Large intestine (tissue), 12 donors: ENCODE measurements at places on chromosomes 2 and 18.

- DNase-seq: no peak
Observed at GRCh38 chr2:74188018-74188601, 9.4 kb upstream of the MOB1A start.

- no peak for DNase-seq
Observed at GRCh38 chr2:86015699-86016098, 90.0 kb downstream of the POLR1A start.

DNA sequence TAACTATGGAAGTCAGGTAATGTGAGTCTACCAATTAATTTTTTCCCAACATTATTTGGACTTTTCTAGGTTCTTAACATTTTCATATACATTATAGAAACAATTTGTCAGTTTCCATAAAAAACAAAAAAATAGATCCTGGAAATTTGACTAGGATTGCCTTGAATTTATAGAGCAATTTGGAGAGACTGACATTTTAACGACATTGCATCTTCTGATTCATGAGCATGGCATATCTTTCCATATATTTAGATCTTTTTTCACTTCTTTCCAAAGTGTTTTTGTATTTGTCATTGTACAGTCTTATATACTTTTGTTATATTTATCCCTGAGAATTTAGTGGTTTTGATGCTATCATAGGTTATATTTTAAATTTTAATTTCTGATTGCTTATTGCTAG, 42.0 kb downstream of the ANKRD12 start:
- no peak for DNase-seq

- peak; percentile 42 for DNase-seq
Observed at GRCh38 chr18:54957296-54957832, 1.9 kb downstream of the CCDC68 start.

DNA sequence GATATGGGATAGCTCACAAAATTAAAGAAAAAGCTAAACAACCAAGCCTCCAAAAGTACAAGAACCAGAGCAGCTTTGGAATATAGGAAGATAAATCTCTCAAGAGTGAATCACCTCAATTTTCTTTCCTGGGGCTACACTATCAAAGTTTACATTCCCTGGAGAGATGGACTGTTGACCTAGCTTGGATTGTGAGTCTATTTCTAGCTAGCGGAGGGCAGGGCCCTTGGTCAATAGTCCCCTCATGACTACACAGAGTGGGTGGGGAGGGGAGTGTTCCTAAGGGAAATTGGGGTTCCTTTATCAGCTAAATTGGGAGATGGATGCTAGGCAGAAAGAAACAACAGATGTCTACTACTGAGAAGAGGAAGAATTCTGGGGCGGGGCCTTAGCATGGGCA, 29.9 kb upstream of the EIF2AK3 start:
- no peak for DNase-seq

DNA sequence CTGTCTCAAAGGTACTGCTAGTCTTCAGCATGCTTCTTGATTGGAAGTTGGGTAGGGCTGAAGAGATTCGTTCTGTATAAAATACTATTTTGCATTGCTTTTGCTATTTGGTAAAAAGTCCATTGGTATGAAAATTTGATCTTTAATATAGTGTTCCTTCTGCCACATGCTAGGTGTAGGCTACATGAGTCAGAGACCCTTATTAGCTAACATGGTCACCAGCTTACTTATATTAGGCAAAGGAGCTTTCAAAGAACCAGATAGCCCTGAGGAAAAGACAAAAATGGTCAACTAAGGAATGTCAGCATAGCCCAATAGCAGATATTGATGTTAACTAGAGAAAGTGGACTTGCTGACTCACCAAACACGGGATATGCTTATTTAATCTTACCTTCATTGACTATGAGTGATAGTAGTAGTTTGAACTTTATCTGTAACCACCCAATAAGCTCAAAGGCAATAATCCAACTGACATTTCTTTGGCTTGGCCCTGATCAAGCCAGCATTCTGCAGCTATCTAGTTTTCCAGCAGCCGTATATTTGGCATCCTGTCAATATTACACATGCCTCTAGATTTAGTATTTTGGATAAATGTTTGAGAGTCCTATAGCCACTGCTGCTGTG, 110.0 kb downstream of the TPGS2 start:
- no peak for DNase-seq

- no peak for DNase-seq
Observed at GRCh38 chr18:35933982-35934381, 38.5 kb upstream of the RMP24 start.

- DNase-seq: no peak
Observed at GRCh38 chr2:105909215-105909614, 164.5 kb downstream of the NCK2 start.

DNA sequence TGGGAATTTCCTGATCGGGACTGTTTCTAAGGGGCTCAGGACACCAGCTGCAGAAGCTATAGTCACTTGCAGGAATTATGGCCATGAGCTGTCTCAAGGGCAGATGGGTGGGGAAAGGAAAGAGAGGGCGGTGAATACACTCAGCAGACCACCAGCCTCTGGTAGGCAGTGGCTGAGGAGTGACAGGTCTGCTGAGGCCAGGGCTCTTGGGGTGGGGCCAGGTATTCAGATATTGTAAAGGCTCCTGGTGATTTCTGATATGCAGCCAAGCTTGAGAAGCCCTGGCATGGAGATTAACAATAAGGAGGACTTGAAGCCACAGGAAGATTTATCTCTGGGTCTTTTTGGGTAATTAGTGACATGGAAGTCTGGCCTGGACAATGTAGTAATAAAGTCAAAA, 145.3 kb upstream of the AQP4 start:
- DNase-seq: no peak
